ENCODE measurements at places on chromosomes 7 and 10. TPM values are rescaled to one million over a fixed set of nuclear protein-coding genes. Genes with fewer than 3 reads are reported as not detected.

FFAR4 gene
- total RNA-seq: not detected

NACAD gene
- 0.93 TPM for total RNA-seq

PRLHR gene
- total RNA-seq: not detected

CNPY1 gene
- not detected for total RNA-seq

BLVRA gene
- total RNA-seq: 8.5 TPM

MLXIPL gene
- total RNA-seq: not detected

BMPER gene
- total RNA-seq: not detected

TMEM236 gene
- 0.09 TPM for total RNA-seq

GARS1 gene
- 214 TPM for total RNA-seq

SPDYE11 gene
- total RNA-seq: not detected

TMEM270 gene
- total RNA-seq: not detected

KLF14 gene
- total RNA-seq: 0.10 TPM

SEC23IP gene
- total RNA-seq: 73.8 TPM

ENO4 gene
- total RNA-seq: 0.07 TPM

H2BK1 gene
- 1.8 TPM for total RNA-seq

CRYGN gene
- total RNA-seq: not detected

FAM25G gene
- total RNA-seq: not detected

STK31 gene
- total RNA-seq: 0.76 TPM

CALN1 gene
- total RNA-seq: not detected

SFXN4 gene
- total RNA-seq: 21.7 TPM

PTN gene
- total RNA-seq: not detected

WEE2 gene
- total RNA-seq: not detected

ADGRA1 gene
- total RNA-seq: not detected

IFIT3 gene
- 3.2 TPM for total RNA-seq

ACTR3C gene
- 10.1 TPM for total RNA-seq

GPRIN2 gene
- not detected for total RNA-seq

ZNF33B gene
- 34.0 TPM for total RNA-seq

HOXA11 gene
- total RNA-seq: not detected

MMD2 gene
- total RNA-seq: not detected

CH25H gene
- not detected for total RNA-seq

AP4M1 gene
- total RNA-seq: 12.5 TPM

UTF1 gene
- not detected for total RNA-seq

GJC3 gene
- total RNA-seq: not detected

SPDYE1 gene
- total RNA-seq: not detected

ICA1 gene
- not detected for total RNA-seq

DNAJC1 gene
- total RNA-seq: 10.9 TPM

HIP1 gene
- total RNA-seq: 6.1 TPM

PSPH gene
- 9.0 TPM for total RNA-seq

DTX2 gene
- total RNA-seq: 45.8 TPM

RHOBTB1 gene
- 0.24 TPM for total RNA-seq

MOGAT3 gene
- not detected for total RNA-seq

MGAM2 gene
- total RNA-seq: not detected

THSD7A gene
- total RNA-seq: not detected

RABGEF1 gene
- total RNA-seq: 21.1 TPM

PLEKHS1 gene
- total RNA-seq: 0.07 TPM

SUPV3L1 gene
- total RNA-seq: 38.7 TPM

TMEM209 gene
- 30.0 TPM for total RNA-seq

OR2A1 gene
- total RNA-seq: not detected

ASCC1 gene
- total RNA-seq: 42.6 TPM

CYP2C19 gene
- total RNA-seq: not detected

NPSR1 gene
- not detected for total RNA-seq

LLCFC1 gene
- not detected for total RNA-seq

RNF32 gene
- total RNA-seq: 2.9 TPM

KBTBD2 gene
- 39.7 TPM for total RNA-seq

WIPF3 gene
- not detected for total RNA-seq

SLC16A12 gene
- total RNA-seq: not detected

All from activated B cell treated with CpG ODN at 0.5 μM for 24 hours (primary cell).